OCI-LY7 (cell line): ENCODE measurements at places on chromosomes 13 and 19. TPM values are rescaled to one million over a fixed set of nuclear protein-coding genes. Genes with fewer than 3 reads are reported as not detected.

DNA sequence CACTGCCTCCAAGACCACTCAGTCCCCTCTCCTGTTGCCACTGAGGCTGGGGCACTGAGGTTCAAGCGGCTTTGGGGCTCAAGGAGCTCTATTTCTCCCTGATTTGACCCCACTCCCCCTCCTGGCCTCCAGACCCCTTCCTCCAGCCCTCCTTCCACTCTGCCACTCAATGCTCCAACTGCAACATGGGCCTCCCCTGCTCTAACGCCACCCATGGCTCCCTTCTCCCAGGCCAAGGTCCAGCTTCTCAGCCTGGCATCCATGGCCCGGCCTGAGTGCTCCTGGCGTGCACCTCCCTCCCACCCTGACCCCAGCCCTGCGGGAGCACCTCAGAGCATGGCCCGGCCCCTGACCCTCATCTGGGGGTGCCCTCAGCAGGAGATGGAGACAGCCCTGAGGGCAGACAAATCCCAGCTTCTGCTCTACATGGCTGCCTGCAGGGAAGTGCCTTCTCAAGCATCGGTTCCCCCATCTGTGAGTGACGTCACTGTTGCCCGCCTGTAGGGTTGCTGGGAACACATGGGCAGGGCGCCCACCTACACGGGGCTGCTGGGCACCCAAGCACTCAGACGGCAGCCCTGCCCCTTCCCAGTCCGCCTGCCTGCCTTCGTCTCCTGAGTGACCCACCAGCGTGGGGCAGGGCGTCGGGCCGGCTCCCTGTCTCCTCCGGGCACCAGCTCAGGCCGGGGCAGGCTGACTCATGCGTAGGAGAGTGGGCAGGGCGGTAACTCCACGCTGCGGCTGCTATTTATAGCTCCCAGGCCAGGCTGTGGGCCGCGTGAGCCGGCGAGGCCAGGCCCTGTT lies 1.6 kb upstream of the DIRAS1 start:
- DNase-seq: no peak

GRCh38 chr19:45305421-45305820 lies 17.3 kb downstream of the CKM start:
- DNase-seq: no peak

Gene ZNF20
- 7.1 and 10.0 TPM in 2 replicates for total RNA-seq

- DNase-seq: no peak
These were observed 108.0 kb downstream of the DNAJC3 start for GRCh38 chr13:95784900-95785290.

GRCh38 chr13:59047546-59047945 lies 1116.2 kb downstream of the DIAPH3 start:
- no peak for DNase-seq

Gene RFPL4A
- total RNA-seq: not detected in 2 replicates

DNA sequence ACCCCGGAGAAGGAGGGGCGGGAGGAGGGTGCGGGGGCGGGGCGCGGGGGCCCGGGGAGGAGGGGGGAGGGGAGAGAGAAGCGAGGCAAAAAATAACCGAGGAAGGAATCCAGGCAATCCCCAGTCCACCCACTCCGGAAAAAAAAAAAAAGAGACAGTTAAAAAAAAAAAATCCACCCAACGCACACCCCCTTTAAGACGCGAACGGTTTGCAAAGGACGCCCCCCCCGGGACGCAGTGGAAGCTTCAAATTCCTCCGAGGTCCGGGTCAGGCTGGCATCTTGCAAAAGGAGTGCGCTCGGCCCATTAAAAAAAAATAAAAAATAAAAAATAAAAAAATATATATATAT lies at the start of gene CACNA1A:
CACNA1A (minus strand) TSS at position 9 of the 350 bp plus-strand sequence. CDS start 255 bp downstream, outside the sequence.
- DNase-seq: no peak

Gene LHFPL6
- total RNA-seq: 15.1 and 19.7 TPM in 2 replicates

Gene ZNF460
- total RNA-seq: 62.5 and 67.5 TPM in 2 replicates

Gene ZNF284
- total RNA-seq: not detected in 2 replicates

Gene SPTBN4
- 3.3 and 4.1 TPM in 2 replicates for total RNA-seq

Gene CASP14
- not detected in 2 replicates for total RNA-seq

- no peak for DNase-seq
These were observed 4.9 kb upstream of the ZSWIM4 start for GRCh38 chr19:13790354-13790753.

- no peak for DNase-seq
These were observed 2.2 kb upstream of the PLAUR start for GRCh38 chr19:43672061-43672679.

Gene OCEL1
- 29.5 and 38.8 TPM in 2 replicates for total RNA-seq

DNA sequence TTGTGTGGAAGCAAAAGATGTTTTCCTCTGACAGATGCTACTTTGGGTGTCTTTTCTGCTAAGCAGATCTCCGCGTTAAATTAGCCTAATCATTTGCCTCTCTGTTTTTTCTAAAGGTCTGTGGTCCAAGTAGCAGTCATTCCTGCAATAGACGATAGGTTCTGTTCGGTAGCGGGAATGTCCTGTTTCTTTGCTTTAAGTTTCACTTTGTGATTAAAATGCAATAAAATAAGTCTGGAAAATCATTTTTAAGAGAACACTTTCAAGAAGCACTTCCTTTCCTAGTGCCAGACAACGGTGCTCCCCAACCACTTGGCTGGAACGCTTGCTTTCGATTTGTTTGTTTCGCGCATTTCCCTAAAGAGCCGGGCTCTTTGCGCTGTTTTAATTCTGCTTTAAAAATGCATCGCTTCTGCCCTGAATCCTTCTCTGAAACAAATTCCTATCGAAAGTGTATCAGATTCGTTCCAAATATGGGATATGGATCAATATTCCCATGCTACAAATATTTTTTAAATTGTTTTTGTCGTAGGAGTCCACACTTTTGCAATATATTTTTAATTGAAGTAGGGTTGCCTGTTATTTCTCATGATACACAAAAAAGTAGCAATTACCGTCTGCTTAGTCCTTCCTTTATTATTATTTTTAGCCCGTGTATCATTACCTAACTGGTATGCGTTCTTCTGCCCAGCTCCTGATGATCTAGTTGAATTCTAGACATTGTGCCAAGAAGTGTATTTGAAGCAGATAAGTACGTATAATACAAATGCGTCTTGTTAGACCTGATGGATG lies 14.2 kb downstream of the ZIC2 start:
- DNase-seq: no peak

Gene ZNF260
- total RNA-seq: 14.5 and 17.5 TPM in 2 replicates

DNA sequence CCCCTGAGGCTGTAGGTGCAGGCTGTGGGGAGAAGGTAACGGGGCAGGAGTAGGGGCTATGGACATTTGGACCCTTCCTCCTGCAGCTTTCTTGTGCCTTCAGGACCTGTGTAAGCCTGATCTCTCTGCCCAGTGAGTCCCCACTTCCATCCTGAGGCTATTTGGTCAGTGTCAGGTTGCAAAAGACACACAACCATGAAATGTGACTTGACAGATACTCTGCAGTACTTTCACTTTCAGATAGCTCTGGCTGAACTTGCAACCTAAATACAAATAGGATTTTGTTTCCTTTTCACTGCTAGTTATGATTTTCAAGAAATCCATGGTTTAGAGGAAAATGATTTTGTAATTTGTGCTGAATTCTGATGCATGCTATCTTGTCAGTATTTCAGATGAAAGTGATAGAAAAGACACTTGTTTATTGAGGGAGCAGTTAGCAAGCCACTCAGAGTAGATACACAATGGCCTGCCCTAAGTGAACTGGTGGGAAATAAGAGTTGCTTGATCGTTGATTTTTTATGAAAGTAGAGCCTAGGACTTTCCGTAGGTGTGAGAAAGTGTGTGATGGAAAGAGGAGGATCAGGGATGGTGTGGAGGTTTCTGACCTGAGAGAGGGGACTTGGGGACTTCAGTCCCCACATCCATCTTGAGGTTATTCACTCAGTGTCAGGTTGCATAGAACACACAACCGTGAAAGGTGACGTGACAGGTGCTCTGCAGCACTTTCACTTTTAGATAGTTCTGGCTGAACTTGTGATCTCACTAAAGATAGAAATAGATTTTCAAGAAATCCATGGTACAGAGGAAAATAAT lies 18.1 kb upstream of the EID2 start:
- peak; percentile 12 for DNase-seq

DNA sequence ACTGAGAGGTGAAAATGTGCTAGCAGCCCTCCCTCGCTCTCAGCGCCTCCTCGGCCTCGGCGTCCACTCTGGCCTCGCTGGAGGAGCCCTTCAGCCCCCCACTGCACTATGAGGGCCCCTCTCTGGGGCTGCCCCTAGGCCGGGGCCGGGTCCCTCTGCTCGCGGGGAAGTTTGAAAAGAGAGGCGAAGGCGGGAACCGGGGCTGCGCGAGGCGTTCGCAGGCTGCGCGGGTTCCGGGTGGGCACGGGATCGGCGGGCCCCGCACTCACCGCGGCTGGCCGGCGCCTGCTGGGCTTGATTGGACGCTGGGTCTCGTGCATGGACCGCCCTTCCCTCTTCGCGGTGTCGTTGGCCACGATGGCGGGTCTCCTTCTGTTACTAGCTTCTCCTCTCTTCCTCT lies 29.3 kb downstream of the C1QTNF9 start:
- DNase-seq: no peak

- no peak for DNase-seq
These were observed 57.5 kb downstream of the ZAR1L start for GRCh38 chr13:32257649-32258048.

DNA sequence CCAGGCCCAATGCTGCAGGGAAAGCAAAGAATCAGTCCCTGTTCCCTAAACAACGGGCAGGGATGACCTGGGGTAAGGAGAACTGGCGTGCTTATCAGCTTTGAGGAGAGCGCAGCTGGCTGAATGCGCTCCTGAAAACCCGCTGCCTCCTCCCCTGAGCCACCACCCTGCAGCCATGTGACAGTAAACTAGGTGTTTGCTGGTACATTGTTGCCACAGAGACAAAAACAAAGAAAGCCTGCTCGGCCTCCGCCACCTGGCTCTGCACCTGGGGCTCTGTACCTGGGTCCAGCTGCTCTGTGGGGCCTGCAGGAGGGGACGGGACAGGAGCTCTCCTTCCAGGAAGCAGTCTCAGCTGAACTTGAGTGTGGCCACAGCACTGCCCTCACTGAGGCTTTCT lies 21.8 kb downstream of the MCF2L start:
- no peak for DNase-seq

Gene JSRP1
- total RNA-seq: 13.8 and 15.9 TPM in 2 replicates

Gene CLEC17A
- total RNA-seq: 22.5 and 27.4 TPM in 2 replicates

Gene C5AR2
- 2.6 and 3.5 TPM in 2 replicates for total RNA-seq

Gene OR7G1
- not detected in 2 replicates for total RNA-seq

GRCh38 chr13:43478902-43479301 lies 307.9 kb downstream of the ENOX1 start:
- DNase-seq: no peak

DNA sequence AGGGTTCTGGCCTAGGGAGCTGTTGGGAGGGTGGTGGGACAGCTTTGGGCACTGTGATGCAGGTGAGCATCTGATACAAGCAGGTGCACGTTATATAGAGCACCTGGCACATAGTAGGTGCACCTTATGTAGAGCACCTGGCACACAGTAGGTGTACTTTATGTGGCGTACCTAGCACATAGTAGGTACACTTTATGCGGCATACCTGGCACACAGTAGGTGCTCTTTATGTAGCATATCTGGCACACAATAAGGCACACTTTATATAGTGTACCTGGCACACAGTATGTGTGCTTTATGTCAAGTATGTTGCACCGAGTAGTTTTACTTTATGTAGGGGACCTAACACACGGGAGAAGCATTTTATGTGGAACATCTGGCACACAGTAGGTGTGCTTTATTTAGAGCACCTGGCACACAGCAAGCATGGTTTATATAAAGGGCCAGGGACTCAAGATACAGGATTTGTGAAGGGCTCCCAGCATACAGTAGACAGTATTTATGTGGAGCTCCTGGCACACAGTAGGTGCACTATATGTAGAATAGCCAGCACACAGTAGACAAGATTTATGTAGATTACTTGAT lies 1.6 kb upstream of the CYP4F12 start:
- no peak for DNase-seq

GRCh38 chr13:67776151-67776550 lies 546.0 kb upstream of the PCDH9 start:
- DNase-seq: no peak

DNA sequence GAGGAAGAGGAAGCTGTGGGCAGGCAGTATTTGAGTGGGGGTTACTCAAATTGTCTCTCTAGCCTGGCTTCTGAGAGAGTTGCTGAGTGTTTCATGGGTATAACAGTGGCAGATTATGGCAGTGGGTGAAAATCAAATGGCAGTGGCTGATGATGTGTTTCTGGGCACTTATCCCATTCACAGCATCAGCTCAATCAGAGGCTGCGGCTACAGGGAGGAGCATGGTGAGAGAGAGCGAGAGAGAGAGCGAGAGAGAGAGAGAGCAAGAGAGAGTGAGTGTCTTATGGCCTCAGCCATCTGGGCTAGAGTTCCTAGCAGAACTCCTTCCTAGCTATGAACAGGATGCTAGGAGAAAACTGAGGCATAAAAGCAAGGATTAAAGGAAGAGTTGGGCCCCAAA lies 178.9 kb downstream of the OLFM4 start:
- no peak for DNase-seq

GRCh38 chr19:10453852-10454251 lies 33.5 kb downstream of the PDE4A start:
- DNase-seq: no peak

GRCh38 chr19:55197528-55197927 lies 11.8 kb downstream of the PTPRH start:
- DNase-seq: peak; percentile 62

DNA sequence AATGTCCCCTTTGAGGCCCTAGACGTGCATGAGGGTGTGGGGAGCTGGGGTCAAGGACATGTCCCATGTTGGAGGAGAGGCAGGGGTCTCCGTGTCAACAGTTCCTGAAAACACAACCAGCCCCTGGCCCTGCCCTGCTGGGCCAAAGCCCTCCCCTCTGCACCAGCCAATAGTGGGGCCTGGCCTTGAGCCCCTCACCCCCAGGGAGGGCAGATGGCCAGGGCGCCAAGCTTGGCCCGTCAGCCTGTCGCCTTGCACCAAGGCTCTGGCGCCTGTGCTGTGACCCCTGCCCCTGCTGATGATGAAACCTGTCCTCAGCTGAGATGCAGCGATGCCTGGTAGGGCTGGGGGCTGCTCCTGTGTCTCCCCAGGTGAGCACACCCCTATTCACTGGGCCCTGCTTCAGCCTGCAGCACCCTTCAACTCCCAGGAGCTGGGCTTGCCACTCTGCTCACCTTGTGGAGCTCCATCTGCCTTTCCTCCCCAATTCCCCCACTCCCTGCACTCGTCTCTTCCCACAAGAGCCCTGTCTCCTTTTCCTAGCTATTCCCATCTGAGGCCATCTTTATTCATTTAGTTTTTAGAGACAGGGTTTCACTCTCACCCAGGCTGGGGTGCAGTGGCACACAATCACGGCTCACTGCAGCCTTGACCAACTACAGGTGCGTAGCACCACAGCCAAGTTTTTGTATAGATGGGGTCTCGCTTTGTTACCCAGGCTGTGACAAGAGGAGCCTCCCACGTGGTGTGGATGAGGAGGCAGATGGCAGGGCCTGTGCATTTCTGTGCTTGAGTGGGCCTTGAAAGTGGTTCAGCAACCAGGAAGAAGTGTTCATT lies 2.1 kb upstream of the HAMP start:
- DNase-seq: peak; percentile 39

DNA sequence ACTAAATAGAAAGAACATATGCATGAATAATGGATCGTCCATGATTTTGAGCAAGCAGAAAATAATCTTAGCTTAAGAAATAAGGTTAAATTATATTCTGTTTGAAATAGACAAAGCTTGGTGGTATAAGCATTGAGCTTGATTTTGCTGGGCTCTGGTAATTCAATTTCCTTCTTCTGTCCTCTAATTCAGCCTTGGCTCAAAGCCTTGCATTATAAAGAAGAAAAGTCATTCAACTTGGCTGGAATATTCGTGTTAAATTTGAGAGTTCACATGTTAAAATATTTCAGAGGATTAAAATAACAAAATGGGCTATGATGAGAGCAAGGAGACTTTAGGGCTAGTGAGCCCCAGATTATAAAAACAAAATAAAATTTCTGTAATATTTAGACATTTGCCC lies 415.4 kb upstream of the PCDH20 start:
- no peak for DNase-seq

- DNase-seq: no peak
These were observed 18.3 kb downstream of the NCLN start for GRCh38 chr19:3203805-3204645.
